ENCODE measurements at places on chromosomes 2 and 18.
A peak's percentile ranks its signal among the peaks of the same experiment; 100 is the strongest.

GRCh38 chr18:26809346-26809745 is 56.2 kb downstream of the AQP4 start:
- no peak for DNase-seq

DNA sequence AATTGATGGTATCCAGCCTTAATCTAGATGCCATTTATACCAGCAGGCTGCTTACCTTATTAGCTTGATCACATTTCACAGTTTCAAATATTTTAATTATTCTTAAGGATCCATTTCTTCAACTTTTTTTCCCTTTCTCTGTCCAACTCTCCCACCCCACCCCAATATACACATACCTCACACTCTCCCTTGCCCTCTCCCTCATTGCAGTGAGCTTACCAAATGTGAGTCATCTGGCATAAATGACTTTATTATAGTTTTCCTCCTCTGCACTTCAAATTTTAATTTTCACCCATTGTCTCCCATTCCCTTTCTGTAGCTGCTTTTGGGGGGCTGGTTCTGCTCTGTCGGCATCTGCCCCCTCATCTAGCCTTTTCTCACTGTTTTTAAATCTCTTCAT is 12.9 kb downstream of the HTR2B start:
- DNase-seq = no peak

DNA sequence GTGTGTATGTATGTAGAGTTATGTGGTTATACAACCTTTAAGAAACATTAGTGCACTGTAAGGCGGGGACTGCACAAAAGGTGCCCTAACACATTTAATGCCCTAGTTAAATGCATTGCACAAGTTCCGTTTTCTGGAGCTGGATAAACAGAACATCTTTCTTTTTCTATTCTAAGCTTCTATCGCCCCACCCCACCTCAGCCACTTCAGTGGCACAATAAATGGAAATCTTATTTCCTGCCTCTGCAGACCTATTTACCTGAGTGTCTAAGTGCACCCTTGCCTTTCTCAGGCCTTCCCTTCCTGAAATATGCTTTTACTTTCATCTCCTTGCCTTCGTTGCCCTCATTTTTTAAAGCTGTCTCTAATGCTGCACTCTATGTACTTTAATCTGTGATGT is 123.5 kb downstream of the TANC1 start:
- no peak for DNase-seq

GRCh38 chr18:40662898-40663437 is 1292.1 kb upstream of the PIK3C3 start:
- no peak for DNase-seq

- no peak for DNase-seq
Measured at GRCh38 chr18:50769463-50769862, 50.4 kb downstream of the MRO start.

GRCh38 chr2:111994042-111994441 is 61.0 kb upstream of the TMEM87B start:
- DNase-seq = no peak

DNA sequence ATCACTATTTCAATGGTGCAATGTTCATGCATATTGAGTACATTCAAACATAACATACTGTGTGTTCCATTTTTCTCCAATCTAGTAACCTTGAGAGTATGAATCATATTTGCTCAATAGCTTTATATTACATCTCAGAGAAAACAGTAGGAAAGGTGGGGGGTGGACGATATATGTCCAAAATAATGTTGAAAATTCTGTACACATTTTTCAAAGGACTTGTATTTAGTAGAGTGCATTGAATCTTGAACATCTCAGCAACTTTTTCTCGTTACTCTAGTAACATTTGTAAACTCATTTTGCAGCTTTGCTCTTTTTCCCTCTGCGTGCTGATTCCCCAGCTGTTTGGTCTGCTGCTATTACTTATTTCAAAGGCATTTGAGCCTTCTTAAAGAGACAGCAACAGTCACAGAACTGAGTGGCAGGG is 1487.0 kb downstream of the LRP1B start:
- DNase-seq = peak; percentile 62

- DNase-seq = no peak
Measured at GRCh38 chr18:48662011-48662661, 123.3 kb downstream of the CTIF start.

DNA sequence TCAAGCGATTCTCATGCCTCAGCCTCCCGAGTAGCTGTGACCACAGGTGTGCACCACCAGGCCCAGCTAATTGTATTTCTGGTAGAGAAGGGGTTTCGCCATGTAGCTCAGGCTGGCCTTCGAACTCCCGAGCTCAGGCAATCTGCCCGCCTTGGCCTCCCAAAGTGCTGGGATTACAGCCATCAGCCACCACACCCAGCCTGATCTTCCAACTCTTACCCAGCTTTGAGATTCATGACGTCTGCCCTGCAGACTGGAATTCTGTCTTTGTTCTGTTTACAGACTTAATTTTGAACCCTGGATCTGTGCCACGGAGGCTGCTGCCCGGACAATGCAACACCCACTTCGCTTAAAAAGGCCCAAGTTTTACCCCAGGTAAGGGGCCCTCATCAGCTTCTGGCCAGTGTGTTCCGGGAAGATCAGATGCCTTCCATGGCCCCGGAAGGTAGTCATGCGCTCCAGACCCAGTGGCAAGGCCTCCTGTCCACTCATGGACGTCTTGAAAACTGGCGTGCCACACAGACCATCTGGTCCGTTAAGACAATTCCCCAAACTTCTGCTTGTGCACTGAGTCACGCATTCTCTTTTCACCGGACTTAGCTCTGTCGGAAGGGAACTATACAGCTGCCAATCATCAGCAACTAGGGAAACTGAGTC is 5.5 kb downstream of the PXDN start:
- DNase-seq = no peak

GRCh38 chr2:164840458-164840929 is 1.1 kb downstream of the COBLL1 start:
- peak; percentile 60 for DNase-seq

- DNase-seq = no peak
Measured at GRCh38 chr18:59189008-59189407, 30.9 kb upstream of the GRP start.

- DNase-seq = no peak
Measured at GRCh38 chr2:165064743-165065142, 109.4 kb upstream of the SLC38A11 start.

- no peak for DNase-seq
Measured at GRCh38 chr2:219995991-219996765, 368.7 kb downstream of the SLC4A3 start.

DNA sequence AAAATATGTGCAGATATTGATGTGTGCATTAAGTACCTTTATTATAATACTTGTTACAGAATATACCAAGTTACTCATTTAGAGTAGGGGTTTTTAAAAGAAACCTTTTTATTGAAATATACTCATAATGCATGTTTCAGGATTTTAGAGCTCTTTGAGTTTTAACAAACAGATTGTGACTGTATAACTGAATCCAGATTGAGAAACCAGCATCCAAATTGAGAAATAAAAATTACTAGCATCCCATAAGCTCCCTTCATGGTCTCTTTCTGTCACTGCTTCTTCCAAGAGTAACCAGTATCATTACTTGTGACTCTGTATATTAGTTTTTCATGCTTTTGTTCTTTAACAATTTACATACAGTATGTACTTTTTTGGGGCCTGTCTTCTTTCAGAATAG is 156.9 kb downstream of the UBR3 start:
- DNase-seq = no peak

DNA sequence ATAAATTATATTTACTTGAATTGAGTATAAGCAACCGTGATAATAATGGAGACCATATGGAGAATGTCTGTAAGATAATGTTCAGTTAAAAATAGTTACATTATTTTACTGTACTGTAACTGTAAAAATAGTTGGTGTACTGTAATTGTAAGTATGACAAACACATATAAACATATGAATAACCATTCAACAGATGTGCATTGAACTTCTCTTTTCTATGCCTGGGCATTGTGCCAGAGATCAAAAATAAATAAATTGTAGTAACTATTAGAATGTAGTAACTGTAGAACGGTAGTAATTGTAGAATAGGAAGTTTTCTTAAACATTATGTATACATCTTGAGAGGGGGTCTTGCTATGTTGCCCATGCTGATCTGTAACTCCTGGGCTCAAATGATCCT is 287.4 kb upstream of the EPAS1 start:
- no peak for DNase-seq

DNA sequence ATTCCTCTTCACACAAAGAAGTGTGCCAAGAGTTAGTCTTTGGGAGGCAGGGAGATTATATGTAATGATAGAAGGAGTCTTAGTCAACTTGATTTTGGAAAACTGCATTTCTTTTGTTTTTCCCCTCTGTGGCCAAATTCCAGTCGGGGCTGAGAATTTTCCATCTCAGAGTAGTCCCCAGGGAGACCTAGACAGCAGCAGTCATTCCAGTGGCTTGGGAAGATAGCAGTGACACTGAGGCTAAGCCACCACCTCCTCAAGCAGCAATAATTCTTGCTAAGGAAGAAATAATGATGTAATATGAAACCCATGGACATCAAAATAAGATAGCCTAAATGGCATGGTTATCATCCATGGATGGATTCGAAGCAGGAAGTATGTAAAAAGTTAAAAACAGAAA is 21.0 kb upstream of the CCDC141 start:
- no peak for DNase-seq

DNA sequence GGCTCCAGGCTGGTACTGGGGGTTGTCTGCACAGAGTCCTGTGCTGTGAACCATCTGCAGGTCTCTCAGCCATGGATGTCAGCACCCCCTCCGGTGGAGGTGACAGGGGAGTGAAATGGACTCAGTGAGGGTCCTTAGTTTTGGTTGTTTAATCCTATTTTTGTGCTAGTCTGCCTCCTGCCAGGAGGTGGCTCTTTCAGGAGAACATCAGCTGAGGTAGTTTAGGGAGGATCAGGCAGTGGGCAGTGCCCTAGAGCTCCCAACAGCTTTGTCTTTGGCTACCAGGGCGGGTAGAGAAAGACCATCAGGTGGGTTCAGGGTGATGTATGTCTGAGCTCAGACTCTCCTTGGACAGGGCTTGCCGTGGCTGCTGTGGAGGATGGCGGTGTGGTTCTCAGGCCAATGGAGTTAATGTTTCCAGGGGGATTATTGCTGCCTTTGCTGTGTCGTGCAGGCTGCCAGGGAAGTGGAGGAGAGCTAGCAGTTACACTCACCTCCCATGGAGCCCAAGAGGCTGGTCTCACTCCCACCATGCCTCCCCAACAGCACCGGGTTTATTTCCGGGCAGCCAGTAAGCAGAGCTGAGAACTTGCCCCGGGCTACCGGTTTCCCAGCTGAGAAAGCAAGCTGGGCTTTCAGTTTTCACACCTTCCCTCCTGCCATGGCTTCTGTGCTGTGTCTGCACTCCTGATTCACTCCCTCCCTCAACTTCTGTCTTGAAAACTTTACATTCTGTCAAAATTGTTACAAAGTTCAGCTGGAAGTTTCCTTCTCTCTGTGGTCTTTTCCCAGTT is 563.4 kb downstream of the XIRP2 start:
- DNase-seq = no peak

DNA sequence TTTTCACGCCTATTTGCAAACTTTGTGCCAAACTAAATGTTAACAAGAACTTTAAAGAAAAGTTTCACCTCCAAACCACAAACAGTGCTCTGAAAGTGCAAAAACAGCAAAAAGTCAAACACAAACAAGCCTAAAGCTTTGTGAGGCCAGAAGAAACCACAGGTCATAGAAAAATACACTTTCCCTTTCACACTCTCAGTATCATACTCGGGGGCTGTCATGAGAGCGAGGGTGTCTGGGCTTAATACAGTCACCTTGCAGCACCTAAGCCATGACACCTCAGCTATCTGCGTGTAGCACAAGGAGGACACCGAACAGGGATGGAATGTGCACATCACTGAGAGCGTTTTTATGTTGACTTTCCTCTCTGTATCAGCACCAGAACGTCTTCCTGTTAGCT is 26.6 kb upstream of the SEH1L start:
- no peak for DNase-seq

DNA sequence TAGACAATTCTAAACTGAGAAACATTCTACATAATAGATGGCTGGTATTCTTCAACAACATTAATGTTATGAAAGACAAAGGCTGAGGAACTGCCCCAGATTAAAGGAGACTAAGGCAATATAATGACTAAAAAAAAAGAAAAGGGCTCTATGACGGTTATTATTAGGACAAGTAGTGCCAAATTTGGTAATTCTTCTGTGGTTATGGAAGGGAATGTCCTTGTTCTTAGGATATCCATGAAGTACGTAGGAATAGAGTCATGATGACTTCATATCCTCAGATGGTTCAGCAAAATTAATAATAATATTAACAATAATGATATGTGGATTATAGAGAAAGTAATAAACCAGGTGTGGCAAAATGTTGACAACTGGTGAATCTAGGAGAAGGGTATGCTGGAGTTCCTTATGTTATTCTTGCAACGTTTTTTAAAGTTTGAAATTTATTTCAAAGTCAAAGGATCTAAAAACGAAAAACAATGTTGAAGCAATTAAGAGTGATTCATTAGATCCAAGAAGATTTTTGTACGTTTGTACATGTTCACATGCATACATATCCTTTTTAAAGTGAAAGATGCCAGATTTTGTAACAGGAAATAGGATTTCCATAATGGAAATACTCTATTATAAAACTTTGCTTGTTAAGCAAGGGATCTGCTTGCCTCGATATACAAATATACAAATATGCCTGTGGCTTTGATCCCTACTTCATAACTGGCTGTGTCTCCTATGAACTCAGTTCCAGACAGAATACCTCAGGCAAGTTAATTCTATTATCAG is 27.7 kb upstream of the STRN start:
- no peak for DNase-seq

GRCh38 chr18:31486165-31486564 is 11.8 kb upstream of the DSG2 start:
- DNase-seq = no peak

- DNase-seq = peak; percentile 95
Measured at GRCh38 chr2:180125245-180125962, 118.3 kb upstream of the CWC22 start.

DNA sequence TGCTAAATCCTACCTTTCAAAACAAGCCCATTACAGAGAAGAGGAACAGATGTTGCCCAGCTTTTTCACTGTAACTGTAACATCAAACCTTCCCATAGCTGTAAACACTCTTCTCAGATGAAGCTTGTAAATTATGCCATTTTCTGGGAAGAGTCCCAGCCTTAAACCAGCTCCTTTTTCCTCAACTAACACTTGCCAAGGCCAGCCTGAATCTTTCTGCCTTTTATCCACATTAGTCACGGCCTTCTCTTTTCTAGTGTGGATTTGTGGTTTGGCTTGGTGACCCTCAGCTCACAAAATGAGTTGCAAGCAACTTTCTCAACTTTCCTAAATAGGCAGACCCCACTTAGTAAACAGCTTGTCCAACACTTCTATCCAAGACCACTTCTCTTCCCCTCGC is 90.2 kb downstream of the CABLES1 start:
- no peak for DNase-seq

DNA sequence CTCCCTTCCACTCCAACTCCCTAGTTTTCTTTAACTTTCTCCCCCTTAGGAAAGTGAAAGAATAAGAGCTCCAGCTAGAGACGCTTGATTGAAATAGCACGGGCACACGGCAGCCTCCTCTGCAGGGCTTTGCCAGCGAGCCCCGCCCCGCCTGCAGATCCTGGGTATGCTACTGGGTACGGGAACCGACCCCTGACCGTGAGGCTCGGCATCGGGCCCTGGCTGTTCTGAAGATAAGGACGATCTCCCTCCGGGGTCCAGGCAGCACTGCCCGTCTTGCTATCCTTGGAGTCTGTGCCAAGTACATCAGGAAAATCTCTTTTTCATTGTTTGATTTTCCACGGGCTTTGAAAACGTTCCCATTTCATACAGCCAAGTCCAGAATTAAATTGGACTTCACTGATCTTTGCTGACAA is 284.5 kb downstream of the MTX2 start:
- DNase-seq = peak; percentile 84

Data from ACHN (cell line).